Hematopoietic multipotent progenitor cell treated with erythropoietin and hydrocortisone succinate and interleukin-3 and kit ligand, for 8 days (in vitro differentiated cells): ENCODE measurements at places on chromosomes 5 and 9.

- peak; percentile 66 for DNase-seq
These were observed at the start of gene FAM151B for GRCh38 chr5:80487829-80488721. FAM151B (plus strand) TSS chr5:80488100; CDS start chr5:80488124, 24 bp downstream.

GRCh38 chr9:78215706-78216105 lies 20.2 kb upstream of the CEP78 start:
- DNase-seq = no peak

GRCh38 chr5:172801179-172801671 lies 30.2 kb upstream of the DUSP1 start:
- peak; percentile 57 for DNase-seq

DNA sequence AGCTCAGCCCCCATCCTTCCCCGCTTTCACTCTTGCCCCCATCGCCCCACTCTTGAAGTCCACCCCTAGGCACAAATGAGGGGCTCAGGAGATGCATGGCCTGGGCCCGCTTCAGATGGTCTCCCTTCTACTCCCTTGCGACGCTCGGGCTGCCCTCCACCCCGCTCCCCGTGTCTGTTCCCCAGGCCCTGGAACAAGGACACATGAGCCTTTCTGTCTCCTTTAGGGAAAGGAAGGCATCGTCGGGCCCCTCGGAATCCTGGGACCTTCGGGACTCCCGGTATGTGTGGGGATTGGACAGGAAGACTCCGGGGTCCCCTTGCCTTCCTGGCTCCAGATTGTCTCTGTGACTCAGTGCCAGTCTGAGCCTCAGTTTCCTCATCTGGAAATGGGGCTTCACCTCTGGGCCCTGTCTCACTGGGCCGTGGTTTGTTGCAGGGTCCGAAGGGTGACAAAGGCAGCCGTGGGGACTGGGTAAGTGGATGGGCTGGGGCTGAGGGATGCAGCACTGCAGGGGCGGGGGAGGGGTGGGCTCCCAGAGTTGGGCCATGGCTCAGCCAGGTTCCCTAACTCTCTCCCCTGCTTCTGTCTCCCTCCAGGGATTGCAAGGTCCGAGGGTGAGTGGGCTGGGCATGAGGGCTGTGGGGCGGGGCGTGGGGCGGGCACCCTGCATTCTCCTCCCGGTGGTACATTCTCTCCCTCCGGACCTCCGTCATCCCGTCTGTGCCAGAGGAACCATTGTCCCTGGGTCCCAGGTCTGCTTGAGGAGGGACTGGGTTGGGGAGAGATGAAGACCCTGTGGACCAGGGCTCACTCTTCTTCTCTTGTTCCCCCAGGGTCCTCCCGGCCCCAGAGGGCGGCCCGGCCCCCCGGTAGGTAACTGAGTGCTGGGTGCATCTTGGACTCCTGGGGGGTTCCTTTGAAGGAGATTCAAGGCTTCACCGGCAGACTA lies 21.8 kb upstream of the ORM1 start:
- no peak for DNase-seq

- DNase-seq = no peak
These were observed 465.0 kb downstream of the AGTPBP1 start for GRCh38 chr9:85276741-85277140.

- DNase-seq = no peak
These were observed 820.1 kb downstream of the CDH12 start for GRCh38 chr5:22033066-22033465.

DNA sequence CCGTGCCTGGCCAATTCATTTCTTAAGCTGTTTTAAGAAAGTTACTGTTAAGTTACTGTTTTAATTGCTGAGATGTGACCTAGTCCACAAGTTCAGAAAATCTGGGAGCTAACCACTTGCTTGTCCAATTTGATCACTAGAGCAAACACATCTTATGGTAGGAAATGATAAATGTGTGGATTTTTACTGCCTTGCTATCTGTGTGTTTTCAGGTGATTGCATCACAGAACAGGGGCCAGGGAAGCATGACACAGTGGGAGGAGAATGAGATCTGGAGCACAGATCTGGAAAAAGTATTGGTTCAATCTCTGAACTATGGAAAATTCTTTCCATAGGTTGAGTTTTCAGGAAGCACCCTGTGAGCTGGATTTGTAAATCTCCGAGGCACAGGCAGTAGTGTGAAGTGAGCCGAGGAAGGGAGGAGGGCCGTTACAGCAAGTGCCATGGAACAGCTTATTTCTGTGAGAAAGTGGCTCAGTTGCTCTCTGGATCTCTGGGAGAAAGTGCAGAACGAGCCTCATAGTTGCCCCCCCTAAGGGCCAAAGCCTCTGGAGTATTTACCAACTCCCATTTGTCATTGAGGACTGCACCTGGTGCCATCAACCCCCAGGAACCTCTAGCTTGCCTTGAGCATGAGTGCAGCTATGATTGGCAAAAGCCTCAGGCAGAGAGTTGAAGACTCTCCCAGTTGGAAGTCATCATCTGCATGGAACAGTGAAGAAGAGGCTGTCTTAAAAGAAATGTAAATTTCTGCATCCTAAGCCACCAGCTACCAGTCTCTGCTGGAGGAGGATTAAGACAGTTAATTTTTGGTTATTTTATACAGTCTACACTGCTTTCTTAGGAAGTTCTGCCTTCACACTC lies 161.8 kb upstream of the CLINT1 start:
- no peak for DNase-seq

- DNase-seq = peak; percentile 96
These were observed 43.4 kb upstream of the FUBP3 start for GRCh38 chr9:130535818-130536521.

GRCh38 chr5:50704730-50705129 lies 38.3 kb downstream of the PARP8 start:
- DNase-seq = no peak

- no peak for DNase-seq
These were observed 178.0 kb upstream of the NREP start for GRCh38 chr5:111935009-111935408.

DNA sequence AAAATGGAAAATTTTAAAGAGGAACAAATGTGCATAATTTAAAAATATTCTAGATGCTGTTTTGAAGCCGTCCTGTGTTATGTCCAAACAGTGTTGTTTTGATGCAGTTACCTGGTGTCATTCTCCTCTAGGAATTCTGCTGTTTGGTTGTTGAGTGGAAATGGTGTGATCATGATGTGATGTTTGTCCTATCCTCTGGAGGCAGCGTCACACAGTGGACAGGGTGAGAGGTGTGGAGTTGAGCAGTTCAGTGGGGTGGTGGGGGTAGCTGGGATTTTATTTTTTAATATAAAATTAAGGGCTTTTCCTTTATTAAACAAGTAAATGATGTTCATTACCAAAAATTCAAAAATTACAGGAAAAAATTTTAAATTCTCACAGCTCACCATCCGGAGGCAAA lies 31.2 kb downstream of the PRDM6 start:
- no peak for DNase-seq

DNA sequence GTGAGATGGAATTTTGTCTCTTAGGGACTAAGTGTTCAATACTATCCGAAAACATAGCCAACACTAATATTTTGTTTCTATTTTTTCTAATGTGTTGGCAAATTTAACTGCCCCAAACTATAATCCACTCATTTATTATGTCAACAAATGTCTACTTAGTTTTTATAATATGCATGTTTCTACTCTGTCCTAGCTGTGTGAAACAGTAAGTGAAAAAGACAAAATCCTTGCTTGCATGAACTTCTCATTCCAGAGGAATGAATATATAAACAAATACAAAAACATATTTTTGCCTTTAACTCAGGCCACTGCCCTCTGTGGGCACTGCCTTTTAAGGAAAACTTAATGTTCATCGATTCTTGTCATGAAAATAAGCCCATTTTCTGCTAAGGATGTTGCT lies 1275.4 kb upstream of the CDH18 start:
- no peak for DNase-seq

DNA sequence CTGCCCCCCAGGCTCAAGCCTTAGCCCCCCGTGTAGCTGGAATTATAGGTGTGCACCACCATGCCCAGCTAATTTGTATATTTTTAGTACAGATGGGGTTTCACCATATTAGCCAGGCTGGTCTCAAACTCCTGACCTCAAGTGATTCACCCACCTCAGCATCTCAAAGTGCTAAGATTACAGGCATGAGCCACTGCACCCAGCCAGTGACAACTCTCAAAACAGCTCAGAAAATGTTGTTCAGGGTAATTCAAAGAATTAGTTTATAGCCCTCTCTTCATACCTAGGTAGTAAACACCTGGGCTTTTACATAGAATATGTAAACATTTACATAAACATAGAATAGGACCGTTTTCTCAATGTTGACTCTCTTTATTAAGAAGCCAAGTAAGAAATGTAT lies 168.7 kb downstream of the ENC1 start:
- no peak for DNase-seq

- DNase-seq = no peak
These were observed 211.4 kb downstream of the KIAA0825 start for GRCh38 chr5:94407023-94407422.

- DNase-seq = no peak
These were observed 108.9 kb downstream of the PAM start for GRCh38 chr5:102863764-102864560.

- no peak for DNase-seq
These were observed 1518.7 kb upstream of the WWC1 start for GRCh38 chr5:166772770-166773169.

GRCh38 chr5:181204826-181205760 lies at the start of gene TRIM7:
TRIM7 (minus strand) TSS chr5:181205196; CDS start chr5:181205110, 86 bp downstream.
- peak; percentile 46 for DNase-seq

DNA sequence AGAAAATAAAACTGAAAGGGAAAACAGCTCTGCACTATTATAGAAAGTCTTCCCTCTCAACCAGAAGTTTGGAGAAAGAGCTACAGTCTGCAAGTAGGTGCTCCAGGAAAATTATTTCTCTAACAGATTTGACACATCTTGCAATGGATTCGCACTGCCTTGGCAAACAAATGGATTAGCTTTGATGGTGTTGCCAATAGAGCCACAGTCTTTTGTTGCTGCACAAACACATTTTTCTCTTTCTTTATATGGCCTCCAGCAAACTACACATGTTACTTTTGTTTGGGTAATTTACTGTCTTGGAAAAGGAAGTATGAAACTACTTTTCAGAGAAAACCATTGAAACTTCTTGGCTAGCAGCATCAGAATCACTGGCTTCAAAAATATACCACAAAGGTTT lies 523.1 kb downstream of the EFNA5 start:
- no peak for DNase-seq

- DNase-seq = no peak
These were observed 413.5 kb downstream of the EBF1 start for GRCh38 chr5:158686214-158686613.

DNA sequence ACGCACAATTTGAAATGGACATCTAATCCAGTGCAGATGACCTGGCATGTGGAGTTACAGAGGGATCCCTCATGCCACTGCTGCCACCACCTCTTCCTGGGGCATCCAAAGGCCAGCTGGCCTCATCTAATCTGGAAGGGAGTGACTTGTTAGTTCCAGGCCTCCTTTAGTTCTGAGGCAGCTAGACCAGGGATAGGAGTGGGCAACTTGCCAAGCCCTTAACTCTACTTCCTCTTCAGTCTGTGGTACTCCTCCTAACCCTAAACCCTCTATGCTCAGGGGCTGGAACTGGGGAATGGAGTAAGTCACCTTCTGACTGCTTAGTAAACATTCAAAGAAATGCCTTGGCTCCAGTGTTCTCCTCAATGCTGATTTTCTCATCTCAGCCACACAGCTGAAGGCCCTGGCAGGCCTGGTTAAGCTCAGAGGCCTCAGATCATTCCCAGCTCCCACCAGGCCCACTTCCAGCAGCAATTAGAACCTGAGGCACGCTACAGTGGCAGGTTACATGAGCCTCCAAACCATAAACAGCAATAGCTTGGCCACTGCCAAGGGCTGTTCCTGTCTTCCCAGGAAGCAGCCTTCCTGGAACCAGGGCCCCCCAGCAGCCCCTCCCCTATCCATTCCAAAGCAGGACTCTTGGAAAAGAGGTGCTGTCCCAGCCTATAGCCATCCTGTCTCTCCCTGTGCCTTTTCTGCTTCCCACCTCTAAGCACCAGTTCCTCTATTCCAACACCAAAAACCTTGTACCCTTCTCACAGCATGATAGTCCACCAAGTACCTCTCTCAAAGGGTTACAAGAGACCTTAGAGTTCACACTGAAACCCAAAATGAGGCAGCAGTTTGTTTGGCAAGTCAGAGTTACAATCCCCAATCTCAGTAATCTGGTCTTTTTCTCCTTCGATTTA lies 2.0 kb downstream of the EIF4EBP3 start:
- DNase-seq = peak; percentile 79

DNA sequence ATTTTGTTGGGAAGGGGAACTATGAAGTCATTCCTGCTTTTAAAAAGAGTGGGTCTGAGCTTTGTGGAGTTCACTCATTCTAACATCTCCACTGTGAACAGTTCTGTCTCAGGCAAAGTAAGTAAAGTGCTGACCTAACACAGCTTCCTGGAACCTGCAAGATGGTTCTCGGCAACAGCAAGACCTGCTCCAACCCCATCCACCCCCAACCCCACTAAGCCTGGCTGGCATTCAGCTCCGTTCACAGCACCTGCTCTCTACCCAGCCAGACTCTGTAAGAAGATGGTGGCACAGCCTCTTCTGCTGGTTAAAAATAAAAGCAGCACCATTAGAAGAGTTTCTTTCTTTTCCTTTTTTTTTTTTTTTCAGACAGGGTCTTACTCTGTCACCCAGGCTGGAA lies 42.0 kb downstream of the EPB41L4B start:
- no peak for DNase-seq

DNA sequence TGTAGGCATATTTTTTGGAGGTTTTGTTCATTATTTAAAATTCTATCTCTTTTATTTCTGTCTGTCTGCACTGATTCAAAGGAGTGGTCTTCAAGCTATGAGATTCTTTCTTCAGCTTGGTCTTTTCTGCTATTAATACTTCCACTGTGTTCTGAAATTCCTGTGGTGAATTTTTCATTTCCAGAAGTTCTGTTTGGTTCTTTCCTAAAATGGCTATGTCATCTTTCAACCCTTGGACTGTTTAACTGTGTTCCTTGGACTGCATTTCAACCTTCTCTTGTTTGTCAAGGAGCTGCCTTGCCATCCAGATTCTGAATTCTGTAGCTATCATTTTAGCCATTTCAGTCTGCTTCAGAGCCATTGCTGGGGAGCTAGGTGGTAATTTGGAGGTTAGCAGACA lies 76.3 kb downstream of the CERT1 start:
- no peak for DNase-seq

DNA sequence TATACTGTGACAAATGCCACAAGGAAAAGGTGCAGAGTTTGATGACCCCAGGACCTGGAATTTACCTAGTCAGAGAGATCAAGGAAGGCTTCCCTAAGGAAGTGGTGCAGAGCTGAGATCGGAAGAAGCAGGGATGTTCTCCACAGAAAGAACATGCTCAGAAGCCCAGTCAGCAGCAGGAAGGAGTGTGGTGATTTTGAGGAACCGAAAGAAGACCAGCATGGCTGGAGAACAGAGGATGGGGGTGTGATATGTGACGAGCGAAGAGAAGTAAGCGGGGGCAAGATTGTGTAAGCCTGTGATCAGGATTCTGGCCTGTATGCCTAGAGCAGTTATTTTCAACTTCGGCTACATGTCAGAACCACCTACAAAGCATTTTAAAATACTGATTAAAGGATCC lies 18.7 kb upstream of the PIK3R1 start:
- no peak for DNase-seq

GRCh38 chr5:176803068-176803942 lies 7.1 kb upstream of the UNC5A start:
- no peak for DNase-seq

- DNase-seq = no peak
These were observed 23.4 kb downstream of the WNK2 start for GRCh38 chr9:93207326-93207814.

- DNase-seq = no peak
These were observed 650.8 kb downstream of the IRX1 start for GRCh38 chr5:4246447-4246846.
